NCI-H1417 treated with DMSO at 0.1 percent for 48 hours (cell line): ENCODE measurements at places on chromosomes 5 and 9.

DNA sequence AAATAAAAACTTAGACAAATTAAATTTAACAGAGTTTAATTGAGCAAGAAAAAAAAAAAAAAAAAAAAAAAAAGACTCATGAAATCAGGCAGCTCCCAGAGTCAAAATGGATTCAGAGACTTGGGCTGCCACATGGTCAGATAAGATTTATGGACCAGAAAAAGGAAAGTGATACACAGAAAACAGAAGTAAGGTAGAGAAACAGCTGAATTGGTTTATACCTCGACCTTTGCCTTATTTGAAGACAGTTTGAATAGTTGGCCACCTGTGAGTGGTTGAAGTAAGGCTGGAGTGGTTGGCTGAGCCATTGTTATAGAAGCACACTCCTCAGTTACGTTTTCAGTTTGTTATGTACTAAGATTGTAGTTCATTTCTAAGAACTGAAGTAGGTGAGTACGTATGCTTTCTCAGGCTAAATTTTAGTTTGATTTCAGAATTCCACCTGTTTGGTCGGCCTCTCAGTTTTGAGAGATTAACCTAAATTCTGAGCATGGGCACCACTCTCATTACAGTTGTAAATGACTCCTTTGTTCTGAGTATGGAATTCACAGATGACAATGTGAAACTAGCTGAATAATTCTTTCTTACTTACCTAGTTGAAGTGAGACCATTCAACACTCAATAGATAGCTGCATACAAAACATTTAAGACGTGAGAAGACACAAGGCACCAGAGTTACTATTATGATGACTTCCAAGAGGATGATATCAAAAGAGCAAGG lies 149.0 kb downstream of the AOPEP start:
- DNase-seq = no peak

- DNase-seq = no peak
These were observed 20.5 kb downstream of the ELP1 start for GRCh38 chr9:108913391-108913790.

- no peak for DNase-seq
These were observed 36.8 kb downstream of the PTGES start for GRCh38 chr9:129716091-129716490.

DNA sequence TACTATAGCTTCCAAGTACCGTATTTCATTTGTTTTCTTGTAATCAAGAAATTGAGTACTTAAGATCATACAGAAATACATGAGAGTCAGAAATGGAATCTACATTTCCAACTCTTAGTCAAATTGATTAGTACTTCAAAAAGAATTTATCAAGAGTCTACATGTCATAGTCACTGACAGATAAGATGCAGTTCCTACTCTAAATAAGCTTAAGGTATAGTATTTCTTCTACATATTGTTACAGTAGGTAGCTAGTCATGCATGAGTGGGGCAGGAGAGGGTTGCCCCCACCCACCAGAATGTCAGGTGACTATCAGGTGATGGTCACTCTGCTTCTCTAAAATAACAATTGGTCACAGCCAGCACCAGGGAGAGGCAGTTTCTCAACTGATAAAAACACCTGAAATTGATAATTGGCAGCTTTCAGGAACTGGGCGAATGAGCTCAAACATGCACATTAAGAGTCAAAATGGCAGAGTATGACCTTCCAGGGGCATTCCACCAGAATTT lies 2.9 kb downstream of the BAAT start:
- DNase-seq = no peak

DNA sequence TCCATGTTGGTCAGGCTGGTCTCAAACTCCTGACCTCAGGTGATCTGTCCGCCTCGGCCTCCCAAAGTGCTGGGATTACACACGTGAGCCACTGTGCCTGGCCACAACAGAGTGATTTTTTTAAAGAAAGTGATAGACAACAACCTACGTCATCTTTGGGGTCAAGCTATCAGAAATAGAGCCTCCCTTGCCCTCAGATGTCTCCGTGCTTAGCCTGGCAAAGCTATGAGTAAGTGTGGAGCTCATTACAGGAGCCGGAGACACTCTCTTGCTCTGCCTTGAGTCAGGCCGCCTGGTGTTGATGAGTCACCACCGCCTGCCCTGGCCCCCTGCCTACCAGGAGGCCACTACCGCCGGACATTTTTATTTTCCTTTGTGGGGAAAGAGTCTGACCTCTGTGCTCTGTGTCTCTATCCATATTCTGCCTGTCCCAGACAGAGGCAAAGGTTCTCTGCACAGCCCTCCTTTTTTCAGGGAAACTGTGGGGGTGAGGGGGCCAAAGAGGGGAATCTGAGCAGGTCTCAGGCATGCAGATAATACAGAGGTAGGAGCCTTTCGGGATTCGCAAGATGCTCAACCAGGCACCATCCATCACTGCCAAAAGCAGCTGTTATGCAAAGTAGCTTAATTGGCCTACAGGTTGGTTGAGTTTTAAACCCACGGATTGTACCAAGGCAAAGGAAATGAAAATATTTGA lies 123.7 kb upstream of the CPEB4 start:
- no peak for DNase-seq
